ENCODE measurements at places on chromosomes 4 and X.

GRCh38 chr4:76305971-76306881 is at the start of gene STBD1:
Gene STBD1 (plus strand): TSS chr4:76306733. CDS start chr4:76306770, 37 bp downstream.
- DNase-seq: peak; percentile 45

DNA sequence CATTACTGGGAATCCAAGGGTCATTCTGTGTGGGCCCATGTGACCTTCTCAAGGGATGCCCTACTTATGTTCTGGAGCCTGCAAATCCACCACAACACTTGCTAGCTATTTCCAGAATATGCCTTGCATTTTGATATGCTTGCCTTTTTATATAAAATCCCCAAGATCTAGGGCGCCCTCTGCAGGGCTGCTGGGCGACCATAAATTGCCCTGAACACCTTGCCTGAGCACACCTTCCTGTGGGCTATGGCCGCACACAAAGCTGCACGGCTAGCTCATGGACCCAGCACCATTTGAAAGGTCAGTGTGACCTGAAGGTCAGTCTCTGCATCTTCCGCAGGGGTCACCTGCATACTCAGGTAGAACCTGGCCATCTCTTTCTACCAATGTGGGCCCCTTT is 311.7 kb downstream of the NLGN4X start:
- no peak for DNase-seq

DNA sequence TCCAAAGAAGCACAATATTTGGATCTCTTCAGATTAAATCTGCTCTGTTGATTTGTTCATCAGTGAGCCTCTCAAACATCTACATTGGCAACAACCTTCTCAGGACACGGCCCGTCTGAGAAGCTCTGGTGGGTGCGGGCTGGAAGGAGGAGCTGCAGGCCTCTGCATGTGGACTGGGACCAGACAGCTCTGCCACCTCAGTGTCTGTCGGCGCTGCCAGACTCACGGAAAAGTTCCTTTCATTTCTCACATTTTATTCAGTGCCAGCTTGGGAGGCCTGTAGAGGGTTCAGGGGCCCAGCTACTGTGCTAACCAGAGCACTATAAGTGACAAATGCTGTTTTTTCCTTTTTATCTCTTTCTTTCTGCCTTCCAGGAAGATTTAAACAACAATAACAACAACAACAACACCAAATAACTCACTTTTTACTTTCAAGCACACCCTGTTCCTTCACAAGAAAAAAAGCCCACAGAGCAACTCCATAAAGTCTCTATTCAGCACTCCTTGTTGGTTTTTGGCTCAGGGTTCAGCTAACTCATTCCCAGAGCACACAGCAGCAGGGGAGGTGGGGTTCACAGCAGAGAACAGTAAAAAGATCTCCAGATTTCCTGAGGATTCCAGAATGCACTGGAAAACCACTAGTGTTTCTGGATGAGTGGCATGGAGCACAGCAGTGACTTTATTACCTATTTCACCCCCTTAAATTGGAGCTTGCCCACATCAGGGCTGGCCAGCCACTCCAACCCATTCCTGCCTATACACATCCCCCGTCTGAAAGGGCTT is 23.2 kb upstream of the HOPX start:
- no peak for DNase-seq

- peak; percentile 85 for DNase-seq
Observed at GRCh38 chr4:186765138-186765537, 41.5 kb upstream of the FAT1 start.

GRCh38 chr4:1192091-1192492 is 19.7 kb upstream of the SPON2 start:
- DNase-seq: peak; percentile 83

- DNase-seq: peak; percentile 38
Observed at GRCh38 chrX:12771445-12772069, 19.7 kb upstream of the PRPS2 start.

DNA sequence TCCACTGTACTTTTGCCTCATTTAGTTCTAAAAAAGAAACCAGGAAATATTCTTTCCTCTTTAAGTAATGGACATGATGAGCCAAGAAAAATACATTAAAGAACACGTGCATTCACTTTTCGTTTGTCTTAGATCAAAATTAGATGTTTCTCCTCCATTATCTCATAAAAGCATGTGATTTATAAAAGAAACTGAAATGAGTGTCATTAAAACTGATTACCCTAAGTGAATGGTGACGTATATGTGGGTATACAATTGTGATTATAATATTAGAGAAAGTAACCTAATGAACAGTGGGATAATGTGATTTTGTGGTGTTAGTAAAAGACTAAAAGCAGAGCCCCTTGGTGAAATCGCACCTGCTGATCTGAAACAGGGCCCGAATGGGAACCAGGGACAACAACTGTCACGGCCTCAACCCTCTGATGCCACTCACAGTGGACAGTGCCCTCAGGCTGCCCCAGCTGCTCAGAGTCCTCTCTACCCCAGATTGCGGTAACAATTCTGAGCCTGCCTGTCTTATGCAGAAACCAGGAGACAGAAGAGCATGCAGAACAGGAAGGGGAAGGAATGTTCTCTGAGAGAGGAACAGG is 25.7 kb upstream of the HS6ST2 start:
- DNase-seq: no peak

- peak; percentile 21 for DNase-seq
Observed at GRCh38 chr4:16794816-16795445, 103.5 kb downstream of the LDB2 start.

GRCh38 chr4:6889736-6890324 is 19.8 kb upstream of the TBC1D14 start:
- DNase-seq: no peak

DNA sequence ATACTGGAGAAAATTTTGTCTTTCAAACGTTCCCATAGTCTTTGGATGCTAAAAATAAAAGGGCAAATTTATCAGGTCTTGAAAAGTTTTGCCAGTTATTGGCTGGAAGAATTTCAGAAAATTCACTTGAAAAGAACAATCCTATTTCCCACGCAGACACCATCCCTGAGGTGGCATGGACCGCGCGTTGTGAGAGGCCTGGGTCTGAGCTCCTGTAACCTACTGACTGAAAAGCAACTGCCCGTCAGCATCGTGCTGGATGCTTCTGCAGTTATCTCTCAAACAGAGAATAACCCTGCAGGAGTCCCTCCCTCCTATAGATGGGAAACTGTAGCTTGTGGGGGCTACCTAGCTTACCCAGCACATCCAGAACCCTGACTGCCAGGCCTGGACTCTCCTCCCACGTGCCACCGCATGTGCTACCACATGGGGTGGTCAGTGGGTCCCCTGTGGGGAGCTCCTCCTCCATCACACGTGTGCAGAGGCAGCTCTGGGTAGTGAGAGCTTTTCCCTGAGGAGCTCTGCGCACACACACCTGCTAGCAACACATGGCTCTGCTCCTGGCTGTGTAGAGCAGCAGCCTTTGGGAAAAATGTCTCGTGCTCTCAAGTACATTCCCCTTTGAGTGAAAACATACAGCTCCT is 36.1 kb downstream of the NSG1 start:
- no peak for DNase-seq

DNA sequence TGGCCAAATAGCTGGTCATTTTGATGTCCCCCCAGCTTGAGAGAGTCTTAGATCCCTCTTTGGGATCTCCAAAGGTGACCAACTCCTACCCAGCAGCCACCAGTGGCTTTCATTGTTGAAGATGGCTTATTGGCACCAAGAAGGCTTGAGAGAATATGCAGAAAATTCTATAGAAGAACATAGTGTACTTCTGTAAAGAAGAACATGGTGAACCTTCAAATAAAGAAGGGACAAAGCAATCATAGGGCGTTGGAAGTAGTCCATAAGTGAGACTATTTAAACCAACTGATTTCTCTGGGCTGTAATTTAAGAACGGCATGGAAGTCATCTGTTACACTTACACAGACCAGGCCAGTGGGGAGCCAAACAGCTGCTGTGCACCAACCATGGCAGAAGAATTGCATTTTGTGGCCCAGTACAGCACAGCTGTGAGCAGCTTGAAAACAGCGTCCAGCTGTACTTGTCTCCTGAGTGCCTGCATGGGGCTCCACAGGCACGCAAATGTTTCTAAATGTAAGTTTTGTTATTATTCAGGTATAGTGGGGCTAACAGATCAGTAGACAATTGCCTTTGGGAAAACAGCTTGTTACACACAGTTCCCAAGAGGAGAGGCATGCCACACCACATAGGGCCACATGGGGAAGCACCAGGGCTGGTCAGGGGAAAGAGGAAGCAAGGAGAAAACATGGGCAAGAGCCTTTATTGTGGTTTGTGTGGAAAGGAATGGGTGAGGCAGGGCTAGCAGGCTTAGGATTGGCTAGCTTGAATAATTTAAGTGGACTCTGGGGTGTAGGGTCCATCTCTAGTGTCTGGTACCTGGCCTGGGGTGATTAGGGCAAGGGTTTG is 125.0 kb downstream of the ARHGAP6 start:
- no peak for DNase-seq

- no peak for DNase-seq
Observed at GRCh38 chrX:38089173-38089982, 83.0 kb downstream of the SYTL5 start.

DNA sequence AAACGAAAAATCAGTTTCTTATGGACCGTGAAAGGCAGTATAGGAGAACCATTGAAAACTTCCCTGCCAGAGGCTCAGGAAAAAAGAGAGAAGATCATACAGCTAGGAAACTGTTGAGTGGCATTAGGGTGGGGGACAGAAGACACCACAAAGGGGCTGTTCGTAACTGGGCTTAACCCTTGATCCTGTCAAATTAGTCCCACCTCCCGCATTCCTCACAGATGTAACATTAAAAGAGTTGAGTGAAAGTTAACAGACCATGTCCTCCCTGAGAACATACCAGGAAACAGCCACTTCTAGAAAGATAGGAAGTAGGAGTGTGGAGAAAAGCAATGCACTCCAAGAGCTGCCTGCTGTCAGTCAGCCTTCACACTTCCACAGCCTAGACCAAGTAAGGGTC is 8.7 kb downstream of the SHROOM4 start:
- no peak for DNase-seq

GRCh38 chr4:56217343-56217890 is 169.9 kb downstream of the AASDH start:
- no peak for DNase-seq

- DNase-seq: no peak
Observed at GRCh38 chr4:3830774-3831528, 64.8 kb downstream of the ADRA2C start.

GRCh38 chr4:114180481-114180880 is 201.0 kb upstream of the ARSJ start:
- DNase-seq: peak; percentile 26

DNA sequence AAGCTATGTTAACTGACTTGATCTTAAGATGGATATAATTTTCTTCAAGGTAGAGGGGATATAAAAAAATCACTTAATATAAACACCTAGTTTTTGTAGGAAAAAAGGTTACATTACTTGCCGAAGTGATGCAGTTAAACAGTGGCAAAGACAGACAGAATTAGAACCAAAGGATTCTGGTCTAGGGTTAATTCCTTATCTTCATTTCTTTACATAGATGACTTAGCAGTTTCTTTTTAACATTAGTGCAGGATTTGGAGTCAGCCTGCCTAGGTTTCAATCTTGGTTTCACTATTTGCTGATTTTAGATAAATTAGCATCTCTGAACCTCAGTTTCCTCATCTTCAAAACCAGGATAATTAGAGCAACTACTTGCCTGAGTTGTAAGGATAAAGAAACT is 14.3 kb downstream of the ZAR1 start:
- no peak for DNase-seq

DNA sequence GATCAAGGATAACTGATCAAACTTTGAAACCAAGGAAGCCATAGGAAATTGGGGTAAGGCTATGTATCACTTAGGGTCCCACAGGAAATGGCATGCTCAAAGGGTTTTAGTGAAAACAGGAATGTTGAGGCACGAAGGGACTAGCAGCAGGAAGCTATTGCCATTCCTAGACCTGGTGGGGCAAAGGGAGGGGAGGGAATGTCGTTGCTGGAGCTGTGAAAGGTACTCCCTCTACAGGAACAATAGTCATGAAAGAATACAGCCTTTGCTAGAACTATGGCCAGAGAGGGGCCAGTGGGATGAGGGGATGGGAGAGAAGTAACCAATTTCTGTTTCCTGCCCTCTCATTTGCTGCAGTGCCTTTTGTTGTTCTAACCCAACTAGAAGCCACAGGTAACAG is 11.9 kb downstream of the REPS2 start:
- no peak for DNase-seq

- DNase-seq: no peak
Observed at GRCh38 chrX:23381099-23382087, 46.7 kb downstream of the PTCHD1 start.

GRCh38 chrX:32530802-32531403 is 680.4 kb downstream of the DMD start:
- DNase-seq: peak; percentile 25

DNA sequence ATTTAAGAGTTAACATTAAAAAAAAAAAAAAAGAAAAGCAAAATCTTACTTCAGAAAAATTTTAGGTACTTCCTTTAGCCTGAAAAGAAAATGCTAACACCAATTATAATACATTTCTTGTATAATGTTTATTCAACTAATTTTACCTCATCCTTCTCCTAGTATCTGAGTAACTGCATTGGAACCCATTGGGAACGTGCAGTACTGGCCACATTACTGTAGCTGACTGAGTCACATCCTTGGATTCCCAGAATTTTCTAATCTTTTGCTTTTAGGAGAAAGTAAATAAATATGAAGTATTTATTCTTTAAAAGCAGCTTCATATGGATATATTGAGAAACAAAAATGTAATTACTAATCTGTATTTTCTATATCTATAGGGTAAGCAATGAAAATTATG is 82.6 kb upstream of the SLITRK2 start:
- no peak for DNase-seq

GRCh38 chr4:176323511-176324160 is 3.9 kb downstream of the SPCS3 start:
- no peak for DNase-seq

DNA sequence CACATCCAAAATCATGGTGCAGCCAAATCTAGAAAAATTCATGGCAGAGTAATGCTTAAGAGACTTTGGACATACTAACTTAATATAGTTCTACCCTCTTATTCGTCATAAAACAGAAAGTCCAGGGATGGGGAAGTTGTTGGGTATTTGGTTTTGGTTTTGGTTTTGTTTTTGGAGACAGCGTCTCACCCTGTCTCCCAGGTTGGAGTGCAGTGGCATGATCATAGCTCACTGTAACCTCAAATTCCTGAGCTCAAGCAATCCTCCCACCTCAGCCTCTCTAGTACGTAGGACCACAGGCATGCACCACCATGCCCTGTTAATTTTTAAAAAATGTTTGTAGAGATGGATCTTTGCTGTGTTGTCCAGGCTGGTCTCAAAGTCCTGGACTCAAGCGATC is 271.8 kb upstream of the TENM3 start:
- DNase-seq: no peak

DNA sequence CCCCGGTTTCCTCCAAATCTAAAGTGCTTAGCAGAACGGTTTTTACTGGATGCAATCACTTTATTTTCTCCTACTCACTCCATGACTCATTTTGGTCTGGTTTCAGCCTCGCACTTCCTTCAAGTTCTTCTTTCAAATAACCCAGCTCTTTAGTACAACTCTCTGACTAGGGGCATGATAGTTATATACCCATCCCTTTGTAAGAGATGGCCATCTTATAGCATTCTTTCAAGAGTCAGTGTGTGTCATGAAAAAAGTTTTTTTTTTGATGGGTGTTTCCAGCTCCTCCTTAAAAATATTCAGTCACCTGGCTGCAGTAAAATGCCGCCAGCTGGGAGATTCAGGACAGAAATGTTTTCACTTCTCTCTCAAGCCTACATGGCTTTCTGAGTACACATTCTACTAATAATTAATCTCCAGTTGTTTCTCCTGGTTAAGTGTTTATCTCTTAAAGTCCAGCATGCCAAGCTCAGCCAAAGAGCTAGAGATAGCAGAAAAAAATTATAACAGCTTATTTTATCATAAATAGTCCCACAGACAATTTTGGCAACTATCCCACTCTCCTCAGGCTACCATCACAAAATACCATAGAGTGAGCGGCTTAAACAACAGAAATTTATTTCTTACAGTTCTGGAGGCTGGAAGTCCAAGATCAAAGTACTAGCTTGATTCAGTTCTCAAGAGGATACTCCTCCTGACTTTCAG is 139.3 kb downstream of the GASK1B start:
- DNase-seq: no peak

Measured in foreskin melanocyte (primary cell).